ENCODE measurements at places on chromosomes 4 and X. TPM values are rescaled to one million over a fixed set of nuclear protein-coding genes. Genes with fewer than 3 reads are reported as not detected.

Gene ELF2
- total RNA-seq = 39.8 TPM

Gene GAGE12H
- total RNA-seq = not detected

Gene CT45A2
- total RNA-seq = not detected

Gene TSPAN5
- total RNA-seq = 51.0 TPM

Gene RNF128
- not detected for total RNA-seq
